ENCODE measurements at places on chromosomes 5 and 9.
A peak's percentile ranks its signal among the peaks of the same experiment; 100 is the strongest.

GRCh38 chr5:28305891-28306290 is 1267.5 kb upstream of the CDH9 start:
- no peak for DNase-seq

- no peak for DNase-seq
Measured at GRCh38 chr9:136189394-136190236, 15.3 kb downstream of the LHX3 start.

GRCh38 chr5:2727550-2727949 is 23.9 kb downstream of the IRX2 start:
- no peak for DNase-seq

DNA sequence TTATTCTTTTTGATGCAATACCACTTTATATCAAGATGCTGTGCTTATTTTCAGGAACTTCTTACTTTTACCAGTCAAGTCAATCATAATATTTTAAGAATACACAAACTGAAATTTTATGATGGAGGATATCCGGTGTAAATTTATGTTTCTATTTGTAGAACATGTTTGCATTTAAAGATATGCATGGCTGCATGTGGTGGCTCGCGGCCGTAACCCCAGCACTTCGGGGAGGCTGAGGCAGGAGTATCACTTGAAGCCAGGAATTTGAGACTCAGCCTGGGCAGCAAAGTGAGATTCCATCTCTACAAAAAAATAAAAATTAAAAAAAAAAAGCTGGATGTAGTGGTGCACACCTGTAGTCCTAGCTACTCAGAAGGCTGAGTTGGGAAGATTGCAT is 73.5 kb upstream of the ALDH1A1 start:
- no peak for DNase-seq

GRCh38 chr9:120539951-120540350 is 40.0 kb downstream of the CDK5RAP2 start:
- DNase-seq: no peak

DNA sequence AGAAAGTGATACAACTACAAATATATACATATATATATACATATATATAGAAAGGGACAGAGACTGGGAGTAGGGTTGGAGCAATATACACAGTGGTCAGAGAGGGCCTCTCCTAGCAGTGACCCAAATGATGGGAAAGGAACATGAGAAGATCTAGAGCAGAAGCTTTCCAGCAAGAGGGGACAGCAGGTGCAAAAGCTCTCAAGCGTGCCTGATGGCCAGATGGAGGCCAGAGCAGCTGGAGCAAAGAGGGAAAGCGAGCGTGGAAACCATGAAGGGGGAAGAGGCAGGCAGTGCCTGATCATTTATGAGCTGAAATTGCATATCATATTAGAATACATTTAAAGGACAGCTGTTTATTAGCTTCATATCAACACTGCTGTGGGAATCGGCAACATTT is 7.6 kb upstream of the GRPEL2 start:
- DNase-seq: peak; percentile 45

DNA sequence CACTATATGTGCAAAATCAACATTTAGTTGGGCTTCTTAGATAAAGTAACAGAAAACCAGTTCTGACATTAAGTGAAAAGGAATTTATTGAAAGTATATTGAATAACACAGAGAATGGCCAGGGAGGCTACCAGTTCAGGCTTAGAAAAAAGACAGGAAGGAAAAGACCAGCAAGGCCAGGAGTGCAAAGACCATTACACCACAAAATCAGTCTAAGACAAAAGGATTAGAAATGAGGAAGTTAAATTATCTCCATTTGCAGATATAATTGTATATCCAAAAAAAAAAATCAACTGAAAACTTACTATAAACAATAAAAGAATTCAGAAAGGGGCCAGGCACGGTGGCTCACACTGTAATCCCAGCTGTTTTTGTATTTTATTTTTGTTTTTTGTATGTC is 4.8 kb upstream of the TEX10 start:
- no peak for DNase-seq

- no peak for DNase-seq
Measured at GRCh38 chr9:24487946-24488345, 57.8 kb downstream of the IZUMO3 start.

GRCh38 chr5:124079062-124079461 is 567.1 kb downstream of the CSNK1G3 start:
- DNase-seq: no peak

GRCh38 chr5:102794047-102794446 is 38.9 kb downstream of the PAM start:
- DNase-seq: peak; percentile 28

DNA sequence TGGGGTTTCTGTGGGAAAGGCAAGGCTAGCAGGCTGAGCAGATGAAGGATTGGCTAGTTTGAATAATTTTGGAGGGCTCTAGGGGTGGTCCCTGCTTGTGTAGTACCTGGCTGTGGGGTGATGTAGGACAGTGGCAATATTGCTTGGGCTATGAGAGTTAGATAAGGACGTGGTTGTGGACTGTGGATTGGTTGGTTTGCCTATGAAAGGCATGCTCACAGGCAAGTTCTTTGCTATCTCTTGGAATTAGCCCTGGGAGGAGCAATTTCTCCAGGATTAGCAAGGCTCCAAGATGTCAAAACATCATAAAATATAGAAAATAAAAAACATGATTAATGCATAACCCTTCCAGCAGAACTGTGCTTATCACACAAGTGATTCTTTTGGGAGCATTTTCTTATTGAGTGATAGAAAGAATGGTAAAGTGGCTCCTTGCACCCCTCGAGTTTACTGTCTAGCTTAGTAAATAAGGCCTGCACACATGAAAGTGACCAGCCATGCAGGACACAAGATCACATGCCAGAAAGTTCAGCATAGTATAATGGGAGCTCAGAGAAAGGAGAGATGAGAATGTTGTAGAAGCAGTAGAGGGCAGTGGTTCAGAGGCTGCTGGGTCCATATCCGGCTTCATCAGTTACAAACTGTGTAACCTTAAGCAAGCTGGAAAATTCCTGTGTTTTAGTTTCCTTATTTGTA is 13.8 kb downstream of the AOPEP start:
- DNase-seq: no peak

DNA sequence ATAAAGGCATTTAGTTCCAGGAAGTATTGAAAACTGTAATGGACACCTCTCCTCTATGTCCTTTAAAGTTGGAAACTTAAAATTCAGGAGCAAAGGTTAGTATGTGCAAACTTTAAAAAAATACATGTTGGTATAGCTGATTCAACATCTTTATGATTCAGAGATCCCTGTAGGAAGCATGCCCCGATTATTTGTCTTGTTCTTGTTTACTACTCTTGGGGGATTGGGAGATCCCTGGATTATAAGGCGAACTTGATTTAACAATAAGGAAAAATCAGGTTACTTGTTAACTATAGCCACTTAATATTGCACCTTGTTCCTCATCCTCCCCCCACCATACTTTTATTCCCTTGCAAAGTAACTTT is 1.7 kb downstream of the F2RL1 start:
- DNase-seq: no peak

- DNase-seq: peak; percentile 29
Measured at GRCh38 chr9:108811944-108812343, 43.8 kb downstream of the ACTL7B start.

- DNase-seq: no peak
Measured at GRCh38 chr5:135594416-135594960, 15.7 kb upstream of the CXCL14 start.

- DNase-seq: peak; percentile 11
Measured at GRCh38 chr9:99807276-99807852, 14.3 kb upstream of the NR4A3 start.

GRCh38 chr9:37966412-37967013 is 62.6 kb upstream of the SLC25A51 start:
- DNase-seq: no peak

DNA sequence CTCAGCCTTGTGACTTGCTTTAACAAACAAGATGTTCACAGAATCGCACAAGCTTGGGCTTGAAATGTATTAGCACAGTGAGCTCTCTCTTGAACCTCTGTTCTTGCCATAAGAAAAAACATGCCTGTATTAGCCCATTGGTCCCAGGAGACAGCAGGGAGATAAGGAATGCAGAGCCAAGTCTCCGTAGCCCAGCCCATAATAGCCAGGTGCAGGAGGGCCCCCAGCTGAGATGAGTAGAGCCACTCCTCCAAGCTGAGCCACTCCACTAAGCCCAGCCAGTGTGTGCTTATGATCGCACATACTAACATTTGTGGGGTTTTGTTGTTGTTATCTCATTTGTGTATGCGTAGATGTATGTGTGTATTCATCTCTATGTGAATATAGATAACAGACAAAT is 21.6 kb upstream of the SVEP1 start:
- DNase-seq: peak; percentile 90

All from DMS79 treated with DMSO at 0.1 percent for 48 hours (cell line).